Activated CD4-positive, alpha-beta T cell treated with anti-CD3 and anti-CD28 coated beads for 1 hour (primary cell): ENCODE measurements at places on chromosomes 13 and 19.

- no peak for DNase-seq
Measured at GRCh38 chr13:47678201-47678968, 322.7 kb downstream of the SUCLA2 start.

- DNase-seq, result no peak
Measured at GRCh38 chr19:57946316-57946715, 1.2 kb downstream of the ZNF256 start.

- no peak for DNase-seq
Measured at GRCh38 chr13:41457589-41458186, 338 bp downstream of the RGCC start.

- no peak for DNase-seq
Measured at GRCh38 chr13:78185700-78186099, 267.1 kb upstream of the EDNRB start.

DNA sequence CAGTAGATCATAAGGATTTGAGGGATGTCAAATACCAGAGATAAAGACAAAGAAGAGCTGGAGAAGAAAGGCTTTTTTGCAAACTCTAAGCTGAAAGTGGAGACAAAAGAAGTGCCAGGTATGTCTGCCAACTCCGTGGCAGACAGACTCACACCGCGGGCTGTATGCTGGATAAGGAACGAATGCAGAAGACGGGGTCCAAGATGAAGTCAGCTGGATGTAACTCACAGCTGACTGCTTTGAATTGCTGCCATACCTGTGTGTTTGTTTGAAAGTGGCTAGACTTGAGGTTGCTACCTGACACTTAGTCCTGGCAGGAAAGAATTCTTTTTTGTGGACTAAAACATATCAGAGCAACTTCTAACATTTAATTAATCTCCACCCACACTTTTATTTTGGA is 398.8 kb downstream of the DLEU7 start:
- no peak for DNase-seq

- DNase-seq, result no peak
Measured at GRCh38 chr13:33745370-33746324, 72.3 kb upstream of the RFC3 start.

DNA sequence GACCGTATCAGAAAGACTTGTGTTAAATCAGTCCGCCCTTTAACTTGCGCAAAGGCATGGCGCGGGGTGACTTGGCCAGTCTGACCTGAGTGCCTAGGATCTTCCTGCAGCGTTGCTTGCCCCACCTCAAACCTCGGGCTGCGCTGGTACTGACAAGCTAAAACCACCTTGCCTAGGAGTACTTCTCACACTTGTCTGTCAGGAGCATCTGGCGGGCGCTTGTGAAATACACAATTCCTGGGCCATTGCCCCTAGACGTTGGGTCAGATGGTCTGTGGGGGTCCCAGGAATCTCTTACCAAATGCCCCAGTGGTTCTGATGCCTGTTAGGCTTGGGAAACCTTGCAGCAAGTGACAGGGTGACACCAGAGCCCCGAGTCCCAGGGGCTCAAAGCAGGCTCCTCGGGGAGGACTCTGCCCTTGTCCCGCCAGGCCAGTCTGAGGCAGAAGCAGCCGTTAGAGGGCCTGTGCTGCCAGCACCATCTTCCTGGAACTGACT is 12.9 kb downstream of the CEBPG start:
- DNase-seq, result no peak

- DNase-seq, result no peak
Measured at GRCh38 chr13:104683789-104684188, 1617.6 kb upstream of the SLC10A2 start.

- DNase-seq, result no peak
Measured at GRCh38 chr13:19573120-19573716, 11.9 kb upstream of the TPTE2 start.

- DNase-seq, result no peak
Measured at GRCh38 chr19:17074634-17075034, 618 bp downstream of the HAUS8 start.

- DNase-seq, result no peak
Measured at GRCh38 chr19:29836409-29836825, 24.6 kb downstream of the CCNE1 start.

- DNase-seq, result no peak
Measured at GRCh38 chr13:102318233-102318632, 83.6 kb downstream of the FGF14 start.

- DNase-seq, result peak; percentile 21
Measured at GRCh38 chr13:75635828-75636435, at the start of gene LMO7. TSS of gene LMO7 (plus strand) at chr13:75636330. CDS start at chr13:75636658, 328 bp downstream.

DNA sequence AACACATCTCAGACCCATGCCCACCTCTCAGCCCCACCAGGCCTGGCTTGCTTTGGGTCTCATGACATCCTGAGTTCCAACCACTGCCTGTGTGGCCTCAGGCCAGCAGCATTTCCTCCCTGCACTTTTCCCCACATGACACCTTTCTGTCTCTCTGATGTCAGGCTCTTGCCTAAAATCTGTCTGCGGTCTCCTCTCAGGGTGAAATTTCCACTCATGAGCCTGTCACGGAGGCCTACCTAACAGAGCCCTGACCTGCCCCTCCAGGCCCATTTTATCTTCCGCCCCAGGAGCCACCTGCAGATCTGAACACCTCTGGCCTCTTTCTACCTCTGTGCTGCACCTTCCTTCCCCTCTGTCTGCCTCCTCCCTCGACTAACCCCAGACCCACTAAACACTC is 93.5 kb downstream of the ZDHHC20 start:
- no peak for DNase-seq

- no peak for DNase-seq
Measured at GRCh38 chr13:85536706-85537105, 262.5 kb downstream of the SLITRK6 start.
